CD4-positive, alpha-beta T cell treated with Interleukin-2 at 100 ng/mL for 4 hours (primary cell): ENCODE measurements at places on chromosomes 6 and 20.
A peak's percentile ranks its signal among the peaks of the same experiment; 100 is the strongest.

- DNase-seq = no peak
Measured at GRCh38 chr20:45783656-45784294, 7.9 kb downstream of the WFDC3 start.

DNA sequence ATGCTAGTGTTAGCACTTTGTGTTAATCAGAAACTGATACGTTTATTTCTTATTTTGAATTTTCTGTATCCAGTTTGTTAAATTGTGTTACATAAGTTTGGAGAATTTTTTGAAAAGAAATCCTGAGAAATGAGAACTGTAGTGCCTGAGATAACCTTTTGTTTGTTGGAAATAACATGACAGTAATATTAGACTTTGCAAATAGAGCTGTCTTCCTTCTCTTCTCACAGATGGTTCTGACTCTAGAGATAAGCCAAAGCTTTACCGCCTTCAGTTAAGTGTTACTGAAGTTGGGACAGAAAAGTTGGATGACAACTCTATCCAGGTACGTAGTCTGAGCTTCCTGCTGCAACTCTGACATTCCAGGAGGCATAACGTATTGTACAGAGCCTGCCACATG lies 69.9 kb downstream of the AFDN start:
- DNase-seq = no peak

GRCh38 chr20:25314497-25315417 lies 66.9 kb downstream of the PYGB start:
- DNase-seq = no peak

DNA sequence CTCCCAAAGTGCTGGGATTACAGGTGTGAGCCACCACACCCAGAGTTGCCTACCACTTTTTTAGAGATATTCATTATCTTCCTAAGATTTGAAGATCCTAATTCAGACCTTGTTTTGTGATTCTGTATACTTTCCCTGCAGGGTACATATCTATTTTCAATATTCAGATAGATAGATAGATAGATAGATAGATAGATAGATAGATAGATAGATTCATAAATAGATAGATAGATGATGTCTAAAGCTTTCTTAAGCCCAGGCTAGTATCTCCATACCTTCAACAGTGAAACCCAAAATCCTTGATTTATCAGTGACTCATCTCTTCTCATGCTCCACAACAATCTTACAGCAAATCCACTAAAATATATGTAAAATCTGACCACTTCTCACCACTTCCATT lies 30.8 kb downstream of the ZNF391 start:
- no peak for DNase-seq

- DNase-seq = no peak
Measured at GRCh38 chr6:154931711-154932424, 63.2 kb upstream of the TIAM2 start.

DNA sequence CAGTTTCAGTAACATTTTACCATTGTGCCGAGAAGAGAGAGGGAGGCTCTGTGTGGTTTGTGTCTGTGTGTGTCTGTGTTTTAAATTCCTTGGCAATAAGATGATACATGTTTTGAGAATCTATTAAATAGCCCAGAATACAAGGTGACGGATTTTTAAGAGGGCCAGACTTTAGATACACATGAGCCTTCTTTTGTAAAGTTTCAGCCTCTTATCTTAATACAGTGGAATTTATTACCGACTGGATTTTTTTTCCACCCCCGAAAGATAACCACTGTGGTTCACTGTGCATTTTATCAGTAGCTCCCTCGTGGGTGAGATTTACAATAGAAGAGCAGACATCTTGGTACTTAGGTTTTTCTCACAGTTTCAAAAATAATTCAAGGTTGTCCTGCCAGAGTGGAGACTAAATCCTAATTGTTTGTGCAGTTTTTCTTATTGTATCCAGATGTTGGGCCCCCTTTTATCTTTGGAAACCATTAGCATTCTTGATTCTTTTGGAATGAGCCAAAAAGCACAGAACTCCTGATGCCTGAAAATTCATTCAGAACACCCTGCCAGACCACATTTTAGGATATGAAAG lies 49.9 kb downstream of the STK4 start:
- DNase-seq = no peak

- DNase-seq = peak; percentile 20
Measured at GRCh38 chr6:42984924-42985475, 630 bp downstream of the PPP2R5D start.

GRCh38 chr6:127533736-127534135 lies 14.6 kb upstream of the MTCL3 start:
- no peak for DNase-seq

- no peak for DNase-seq
Measured at GRCh38 chr6:142485256-142485655, 183.4 kb downstream of the ADGRG6 start.

GRCh38 chr6:132354517-132355167 lies 46.6 kb downstream of the MOXD1 start:
- DNase-seq = peak; percentile 15

GRCh38 chr6:37260444-37260843 lies 2.5 kb upstream of the TMEM217 start:
- no peak for DNase-seq

- peak; percentile 69 for DNase-seq
Measured at GRCh38 chr20:41095110-41095969, 42.0 kb upstream of the PLCG1 start.

DNA sequence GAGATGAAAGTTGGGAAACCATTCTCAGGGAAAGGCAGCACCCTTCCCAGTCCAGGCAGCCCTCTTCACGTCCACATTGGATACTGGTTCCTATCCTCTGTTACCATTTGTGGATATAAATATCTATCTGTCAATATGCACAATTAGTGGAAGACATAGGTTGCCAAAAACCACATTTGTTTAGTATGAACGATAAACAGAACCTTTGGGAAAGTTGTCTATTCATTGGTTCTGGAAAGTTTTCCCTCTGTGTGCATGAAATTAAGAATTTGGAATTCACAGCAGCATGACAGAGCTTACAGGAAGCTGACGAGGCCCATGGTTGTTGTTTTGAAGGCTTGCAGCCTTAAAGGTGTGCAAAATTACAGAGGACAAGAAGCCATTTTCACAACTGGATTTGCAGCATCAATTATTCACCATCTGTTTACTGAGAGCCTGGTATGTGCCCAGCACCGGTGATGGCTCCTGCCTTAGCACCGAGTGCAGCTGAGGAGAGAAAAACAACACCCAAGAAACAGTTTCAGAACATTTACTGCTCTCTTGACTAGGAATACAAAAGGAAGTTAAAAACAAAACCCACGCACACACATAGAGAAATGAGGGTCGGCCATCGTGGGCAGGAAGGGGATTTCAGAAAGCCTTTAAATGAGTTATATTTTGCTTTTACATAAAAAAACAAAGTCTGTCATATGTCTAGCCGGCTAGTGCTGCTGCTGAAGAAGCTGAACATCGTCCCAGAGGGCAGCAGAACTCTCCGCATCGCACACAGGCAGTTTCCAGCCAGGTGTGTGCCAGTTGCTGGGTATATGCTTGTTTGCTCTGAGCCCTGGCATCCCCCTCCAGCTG lies 319.6 kb downstream of the FARS2 start:
- DNase-seq = no peak

DNA sequence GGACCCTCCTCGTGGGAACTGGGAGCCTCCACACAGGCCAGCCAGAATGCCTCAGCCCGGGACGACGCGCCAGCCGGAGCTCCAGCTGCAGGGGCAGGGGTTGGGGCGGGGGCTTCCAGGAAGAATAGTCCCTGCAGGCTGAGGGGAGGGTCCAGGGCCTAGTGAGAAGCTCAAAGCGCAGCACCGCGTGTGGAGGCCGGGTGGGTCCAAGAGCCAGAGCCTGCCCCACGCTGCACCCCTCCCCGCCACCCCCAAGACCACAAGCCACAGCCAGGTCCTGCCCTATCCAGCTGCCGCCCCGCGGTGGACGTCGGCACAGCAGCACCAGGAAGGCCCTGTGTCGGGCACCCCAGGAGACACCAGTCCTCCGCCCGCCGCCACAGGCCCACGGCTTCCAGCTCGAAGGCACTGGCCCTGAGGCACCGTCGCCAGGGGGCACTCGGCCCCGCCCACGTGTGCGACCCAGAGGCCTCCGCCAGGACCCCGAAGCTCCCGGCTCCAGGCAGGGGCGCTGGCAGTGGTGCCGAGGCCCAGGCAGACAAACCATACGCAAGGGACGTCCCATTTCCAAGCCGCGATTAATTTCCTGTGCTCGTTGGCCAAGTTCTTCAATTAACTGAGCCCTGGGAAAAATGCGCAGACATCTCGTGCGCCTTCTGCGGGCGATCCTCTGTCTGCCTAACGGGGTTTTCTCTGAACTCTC lies 19.5 kb downstream of the KCNQ2 start:
- DNase-seq = no peak

DNA sequence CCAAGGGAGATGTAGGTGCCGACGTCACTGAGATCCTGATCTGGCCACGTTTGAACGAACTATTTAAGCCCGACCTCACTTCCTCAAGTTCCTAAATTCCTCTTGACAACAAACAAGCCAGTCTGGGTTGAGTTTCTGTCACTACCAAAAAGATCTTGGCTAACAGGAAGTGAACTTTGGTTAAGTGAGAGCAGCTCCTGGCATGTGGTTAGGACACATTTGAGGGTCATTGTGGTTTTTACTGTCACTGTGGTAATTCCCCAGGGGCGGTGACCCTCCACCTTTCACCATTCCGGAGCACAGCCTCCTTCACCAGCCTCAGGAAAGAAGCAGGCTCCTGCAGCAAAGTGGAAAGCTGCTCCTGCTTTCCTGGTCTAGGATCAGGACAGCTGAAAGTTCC lies 43.1 kb upstream of the ZNF831 start:
- DNase-seq = peak; percentile 60

DNA sequence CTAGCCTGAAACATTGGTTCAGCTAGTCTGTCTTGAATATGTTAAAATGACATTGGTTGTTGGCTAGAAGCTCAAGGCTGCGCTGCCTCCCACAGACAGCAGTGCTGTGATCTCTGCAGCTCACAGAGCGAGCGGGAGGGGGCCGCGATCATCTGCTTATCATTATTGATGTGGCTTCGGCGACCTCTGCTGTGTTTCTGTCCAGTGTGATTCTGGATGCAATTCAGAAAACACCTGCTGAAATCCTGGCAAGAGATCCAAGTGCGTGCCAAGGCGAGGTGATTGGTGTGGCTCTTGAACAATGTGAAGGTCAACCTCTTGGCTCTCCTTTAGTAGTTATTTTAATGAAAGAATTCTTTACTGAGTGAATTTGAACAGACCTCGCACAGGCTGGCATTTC lies 142.3 kb upstream of the SASH1 start:
- DNase-seq = no peak

DNA sequence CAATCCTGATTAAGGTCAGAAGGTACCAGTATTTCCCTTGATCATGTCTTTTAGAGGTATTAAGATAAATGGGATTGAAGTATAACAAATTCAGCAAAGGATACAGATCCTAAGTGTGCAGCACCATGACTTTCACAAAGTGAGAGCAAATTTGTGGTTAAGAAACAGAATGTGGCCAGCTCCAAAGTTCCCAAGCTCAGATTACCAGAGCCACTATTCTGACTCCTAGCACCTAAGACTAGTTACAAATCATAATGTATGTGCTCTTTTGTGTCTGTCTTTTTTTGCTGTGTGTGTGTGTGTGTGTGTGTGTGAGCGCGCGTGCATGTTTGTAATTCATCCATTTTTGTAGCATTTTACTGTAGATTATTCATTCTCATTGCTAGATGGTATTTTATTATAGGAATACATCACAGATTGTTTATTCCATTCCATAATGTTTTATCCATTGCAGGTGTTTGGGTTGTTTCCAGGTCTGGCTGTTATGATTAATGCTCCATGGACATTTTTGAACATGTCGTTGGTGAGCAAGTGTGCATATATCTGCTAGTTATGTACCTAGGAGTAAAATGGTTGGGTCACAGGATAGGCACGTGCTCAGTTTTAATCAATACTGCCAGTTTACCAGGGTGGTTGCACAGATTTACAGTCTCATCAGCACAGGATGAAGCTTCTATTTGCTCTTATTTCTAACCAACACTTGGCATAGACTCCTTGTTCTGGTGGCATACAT lies 314.0 kb upstream of the JAG1 start:
- DNase-seq = no peak

GRCh38 chr6:52992980-52993920 lies 1.8 kb downstream of the GSTA4 start:
- DNase-seq = no peak

DNA sequence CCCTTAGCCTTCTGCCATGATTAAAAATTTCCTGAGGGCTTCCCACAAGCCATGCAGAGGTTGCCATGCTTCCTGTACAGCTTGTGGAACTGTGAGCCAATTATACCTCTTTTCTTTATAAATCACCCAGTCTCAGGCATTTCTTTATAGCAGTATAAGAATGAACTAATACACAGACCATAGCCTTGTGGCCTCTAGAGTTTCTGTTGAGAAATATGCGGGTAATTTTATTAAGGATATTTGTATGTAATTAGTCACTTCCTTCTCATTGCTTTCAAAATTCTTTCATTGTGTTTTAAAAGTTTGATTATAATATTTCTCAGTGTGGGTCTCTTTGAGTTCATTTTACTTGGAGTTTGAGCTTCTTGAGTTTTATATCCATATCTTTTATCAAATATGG lies 484.9 kb downstream of the COL12A1 start:
- no peak for DNase-seq

- no peak for DNase-seq
Measured at GRCh38 chr6:133985970-133986369, 32.9 kb downstream of the TBPL1 start.

DNA sequence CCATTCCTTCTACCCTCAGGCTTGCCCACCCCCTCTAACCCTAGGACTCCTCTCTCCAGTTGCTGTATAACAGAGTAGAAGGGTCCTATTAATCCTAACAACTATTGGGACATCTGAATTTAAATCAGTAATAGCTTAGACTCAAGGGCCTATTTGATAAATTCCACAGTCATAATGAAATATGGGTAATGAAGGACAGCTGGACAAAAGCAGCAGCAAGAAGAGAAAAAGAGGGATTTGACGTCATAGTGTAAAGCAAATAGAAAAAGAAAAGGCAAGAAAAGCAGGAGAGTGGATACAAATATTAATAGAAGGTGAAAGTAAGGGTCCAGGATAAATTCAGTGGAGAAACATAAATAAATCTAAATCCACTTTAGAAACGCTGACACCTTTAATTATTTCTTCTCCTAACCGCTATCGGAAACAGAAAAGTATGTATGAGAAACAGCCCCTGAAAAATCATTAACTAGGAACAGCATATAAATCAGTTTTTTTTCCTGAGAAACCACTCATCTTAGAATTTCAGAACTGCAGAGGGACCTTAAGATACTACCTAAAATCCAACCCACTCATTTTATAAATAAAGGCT lies 12.8 kb downstream of the FKBP5 start:
- DNase-seq = no peak

DNA sequence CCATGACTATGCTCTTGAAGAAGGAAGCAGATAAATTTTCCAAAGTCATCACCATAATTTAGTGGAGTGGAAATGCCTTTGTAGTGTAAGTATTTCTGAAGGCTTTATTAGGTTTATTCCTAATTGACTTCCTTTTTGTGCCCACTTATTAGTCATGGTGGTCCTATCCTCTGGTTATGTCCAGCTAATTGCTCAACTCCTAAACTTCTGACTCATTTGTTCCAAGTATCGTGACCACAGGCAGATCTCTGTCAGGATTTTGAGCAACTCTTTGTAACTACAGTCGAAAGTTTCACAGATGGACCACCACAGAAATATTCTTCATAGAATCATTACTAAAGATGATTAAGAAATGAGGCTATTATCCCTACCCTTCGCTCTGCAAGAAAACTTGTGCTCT lies 315.6 kb upstream of the PTCHD4 start:
- DNase-seq = no peak

GRCh38 chr6:3766214-3766613 lies 14.7 kb upstream of the PXDC1 start:
- DNase-seq = no peak
